CD8-positive, alpha-beta memory T cell (primary cell): ENCODE measurements at places on chromosomes 5 and 9. TPM values are rescaled to one million over a fixed set of nuclear protein-coding genes. Genes with fewer than 3 reads are reported as not detected.

Gene MZB1
- 5.1 TPM for total RNA-seq

Gene SLCO4C1
- 0.11 TPM for total RNA-seq

Gene SLC46A2
- not detected for total RNA-seq

Gene RAB3C
- total RNA-seq = not detected

Gene MCIDAS
- total RNA-seq = not detected

Gene RCL1
- 36.5 TPM for total RNA-seq

Gene ABO
- total RNA-seq = not detected

DNA sequence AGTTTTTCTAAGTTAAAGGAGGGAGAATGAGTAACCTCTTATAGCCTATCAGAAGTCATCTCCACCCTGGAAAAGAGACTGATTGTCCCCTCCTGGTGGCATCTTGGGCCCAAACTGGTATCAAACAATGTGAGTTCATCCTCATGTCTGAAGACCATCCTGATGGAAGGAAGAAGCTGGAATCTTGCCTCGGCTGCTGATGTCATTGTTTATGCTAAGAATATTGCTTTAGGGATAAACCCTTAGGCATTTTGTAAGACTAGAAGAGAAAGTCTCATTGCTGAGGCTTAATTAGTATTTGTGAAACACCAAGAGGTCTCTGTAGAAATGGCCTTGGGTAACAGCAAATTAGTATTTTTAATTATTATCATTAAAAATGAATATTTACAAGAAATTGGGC, 65.7 kb upstream of the KCNN2 start:
- no peak for DNase-seq

- DNase-seq = no peak
These were observed 16.4 kb upstream of the ZBTB34 start for GRCh38 chr9:126844085-126844484.

DNA sequence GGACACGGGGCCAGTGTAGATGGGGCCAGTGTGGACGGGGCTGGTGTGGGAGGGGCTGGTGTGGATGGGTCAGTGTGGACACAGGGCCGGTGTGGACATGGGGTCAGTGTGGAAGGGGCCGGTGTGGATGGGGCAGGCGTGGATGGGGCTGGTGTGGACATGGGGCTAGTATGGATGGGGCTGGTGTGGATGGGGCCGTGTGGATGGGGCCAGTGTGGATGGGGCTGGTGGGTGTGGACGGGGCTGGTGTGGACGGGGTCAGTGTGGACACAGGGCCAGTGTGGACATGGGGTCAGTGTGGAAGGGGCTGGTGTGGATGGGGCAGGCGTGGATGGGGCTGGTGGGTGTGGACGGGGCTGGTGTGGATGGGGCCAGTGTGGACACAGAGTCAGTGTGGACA, 23.8 kb downstream of the SLC9A3 start:
- DNase-seq = no peak

DNA sequence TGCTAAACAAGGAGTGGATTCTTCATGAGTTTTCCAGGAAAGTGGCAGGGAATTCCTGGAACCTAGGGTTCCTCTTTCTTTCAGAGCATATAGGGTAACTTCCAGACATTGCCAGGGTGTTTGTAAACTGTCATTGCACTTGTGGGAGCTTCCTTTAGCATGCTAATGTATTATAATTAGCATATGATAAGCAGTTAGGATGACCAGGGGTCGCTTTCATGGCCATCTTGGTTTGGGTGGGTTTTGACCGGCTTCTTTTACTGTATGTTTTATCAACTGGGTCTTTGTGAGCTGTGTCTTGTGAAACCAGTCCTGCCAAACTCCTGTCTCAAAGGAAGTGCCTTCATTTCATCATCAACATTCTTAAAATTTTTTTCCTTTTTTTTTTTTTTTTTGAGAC, 11.9 kb upstream of the MELK start:
- no peak for DNase-seq

DNA sequence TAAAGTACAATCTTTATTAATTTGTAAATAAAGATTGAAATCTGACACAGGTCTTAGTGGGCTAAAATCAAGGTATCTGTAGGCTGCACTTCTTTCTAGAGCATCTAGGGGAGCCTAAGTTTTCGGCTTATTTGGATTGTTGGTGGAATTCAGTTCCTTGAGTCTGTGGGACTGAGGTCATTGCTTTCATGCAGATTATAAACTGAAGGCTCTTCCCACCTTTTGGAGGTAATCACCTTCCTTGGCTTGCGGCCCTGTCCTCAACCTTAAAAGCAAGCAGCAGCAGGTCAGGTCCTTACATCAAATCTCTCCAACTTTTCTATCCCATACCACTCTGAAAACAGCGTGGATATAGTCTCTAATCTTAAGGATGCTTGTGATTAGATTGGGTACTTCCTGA, 25.9 kb downstream of the MAT2B start:
- no peak for DNase-seq

- no peak for DNase-seq
These were observed 395.7 kb upstream of the ACTBL2 start for GRCh38 chr5:57878301-57878722.

- no peak for DNase-seq
These were observed 65.0 kb downstream of the CEMIP2 start for GRCh38 chr9:71703172-71703872.

DNA sequence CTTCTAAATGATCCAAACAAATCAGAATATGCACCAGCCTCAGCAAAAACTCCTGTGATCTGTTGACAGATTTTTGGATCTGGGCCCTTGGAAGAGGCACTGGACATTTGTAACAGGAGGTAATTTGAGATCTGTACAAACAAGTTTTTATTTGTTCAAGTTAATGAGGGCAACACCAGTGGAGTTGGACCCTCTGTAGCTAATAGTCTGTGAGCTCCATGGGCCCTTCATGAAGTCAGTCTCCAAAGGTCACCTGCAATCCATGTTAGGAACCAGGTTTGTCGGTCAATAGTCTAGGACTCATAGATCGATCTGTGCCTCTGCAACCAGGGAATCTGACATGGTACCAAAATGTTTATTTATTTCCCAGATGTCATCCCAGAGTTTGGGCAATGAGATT, 40.9 kb downstream of the PAM start:
- no peak for DNase-seq

DNA sequence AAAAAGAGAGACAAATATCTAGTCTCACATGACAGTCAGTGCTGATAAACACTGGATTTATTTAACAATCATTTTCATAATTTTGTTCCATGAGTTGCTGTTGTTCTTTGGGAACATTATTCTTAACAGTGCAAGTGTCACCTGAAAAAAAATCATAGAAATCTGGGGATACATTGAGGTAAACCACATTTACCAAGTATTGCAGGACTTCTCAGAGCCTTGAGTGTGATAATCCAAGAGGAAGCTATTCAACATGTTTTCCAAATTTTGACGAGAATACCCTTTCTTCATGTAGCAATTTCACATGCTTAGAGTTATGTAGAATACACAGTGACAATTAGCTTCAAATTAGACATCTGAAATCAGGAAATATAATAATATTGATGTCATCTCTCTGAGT, 108.5 kb downstream of the MEGF10 start:
- DNase-seq = no peak

- no peak for DNase-seq
These were observed 15.6 kb upstream of the SPATA24 start for GRCh38 chr5:139419226-139420192.

DNA sequence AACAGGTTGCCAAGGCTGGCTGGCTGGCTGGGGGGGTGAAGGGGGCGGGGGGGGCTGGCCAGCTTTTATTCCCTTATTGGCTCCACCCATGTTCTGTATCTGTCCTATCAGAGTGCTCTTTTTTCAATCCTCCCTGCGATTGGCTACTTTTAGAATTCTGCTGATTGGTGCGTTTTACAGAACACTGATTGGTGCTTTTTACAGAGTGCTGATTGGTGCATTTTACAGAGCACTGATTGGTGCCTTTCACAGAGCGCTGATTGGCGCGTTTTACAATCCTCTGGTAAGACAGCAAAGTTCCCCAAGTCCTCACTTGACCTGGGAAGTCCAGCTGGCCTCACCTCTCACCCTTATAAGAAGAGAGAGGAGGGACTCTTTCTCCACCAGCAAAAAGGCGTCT, 175.9 kb downstream of the ERCC6L2 start:
- DNase-seq = no peak

- DNase-seq = no peak
These were observed 58.7 kb upstream of the SPATA31C2 start for GRCh38 chr9:88197016-88197415.

GRCh38 chr9:33260372-33260771, 4.1 kb downstream of the BAG1 start:
- DNase-seq = no peak

DNA sequence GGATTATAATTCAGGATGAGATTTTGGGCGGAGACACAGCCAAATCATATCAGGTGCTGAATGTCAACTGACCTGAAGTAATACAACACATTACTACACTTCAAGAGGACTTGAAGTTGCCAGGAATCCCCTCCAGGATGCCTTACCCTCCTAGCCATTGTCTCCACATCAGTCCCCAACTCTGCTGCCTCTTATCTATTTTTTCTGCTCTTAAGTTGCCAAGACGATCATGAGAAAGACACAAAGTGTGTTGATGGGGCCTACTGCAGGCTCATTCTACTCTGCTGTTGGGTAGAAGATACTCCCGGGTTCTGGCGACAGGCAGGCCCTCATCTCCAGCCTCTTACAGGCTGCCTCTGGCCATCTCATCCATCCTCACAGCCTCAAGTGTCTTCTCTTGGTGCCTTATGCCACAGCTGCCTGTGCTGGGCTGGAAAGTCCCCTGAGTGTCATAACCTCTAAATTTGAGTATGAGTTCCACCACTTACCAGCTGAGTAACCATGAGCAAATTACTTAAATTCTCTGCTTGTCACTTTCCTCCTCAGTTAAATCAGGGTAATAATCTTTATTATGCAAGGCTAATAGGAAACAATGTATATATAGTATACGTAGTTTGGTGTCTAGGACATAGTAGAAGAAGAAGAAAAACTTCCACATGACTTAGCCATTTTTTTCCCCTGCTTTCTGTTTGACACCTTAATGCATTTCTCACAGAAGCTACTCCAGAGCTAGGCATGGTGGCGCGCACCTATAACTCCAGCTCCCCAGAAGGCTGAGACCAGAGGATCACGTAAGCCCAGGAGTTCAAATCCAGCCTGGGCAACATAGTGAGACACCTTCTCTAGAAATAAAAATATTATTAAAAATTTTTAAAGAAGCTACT, 73.0 kb upstream of the SNX2 start:
- DNase-seq = no peak

DNA sequence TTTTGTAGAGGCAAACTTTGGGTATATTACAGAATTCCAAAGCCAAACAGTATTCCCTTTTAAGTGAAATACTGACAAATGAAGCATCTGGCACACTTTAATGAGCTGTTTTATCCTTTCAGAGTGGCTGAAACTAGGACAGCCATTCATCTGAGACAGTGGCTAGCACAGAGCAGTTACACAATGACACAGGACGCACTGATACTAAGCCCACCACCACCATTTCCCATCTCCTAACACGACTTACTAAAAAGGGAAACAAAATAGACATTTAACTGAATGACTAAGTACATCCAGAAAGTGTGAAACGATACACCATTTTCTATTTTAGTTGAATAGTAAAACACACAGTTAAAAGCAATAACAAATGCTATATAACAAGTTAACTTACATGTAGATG, 120.4 kb upstream of the RETREG1 start:
- DNase-seq = no peak

GRCh38 chr5:1294206-1294834, 548 bp downstream of the TERT start:
- no peak for DNase-seq

DNA sequence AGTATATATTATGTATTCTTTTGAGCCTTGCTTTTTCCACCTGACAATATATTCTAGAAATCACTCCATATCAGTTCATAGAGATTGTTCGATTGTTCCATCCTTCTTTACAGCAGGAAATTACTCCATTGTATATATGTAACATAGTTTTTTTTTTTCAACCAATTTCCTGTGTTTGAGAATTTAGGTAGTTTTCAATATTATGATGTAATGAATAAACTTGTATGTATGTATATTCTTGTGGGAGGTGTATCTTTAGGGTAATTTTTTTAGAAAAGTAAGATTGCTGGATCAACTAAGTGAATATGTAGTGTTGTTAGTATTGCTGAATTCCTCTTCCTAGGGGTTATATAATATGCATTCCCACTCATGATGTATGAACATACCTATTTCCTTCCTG, 165.9 kb upstream of the PITX1 start:
- no peak for DNase-seq

DNA sequence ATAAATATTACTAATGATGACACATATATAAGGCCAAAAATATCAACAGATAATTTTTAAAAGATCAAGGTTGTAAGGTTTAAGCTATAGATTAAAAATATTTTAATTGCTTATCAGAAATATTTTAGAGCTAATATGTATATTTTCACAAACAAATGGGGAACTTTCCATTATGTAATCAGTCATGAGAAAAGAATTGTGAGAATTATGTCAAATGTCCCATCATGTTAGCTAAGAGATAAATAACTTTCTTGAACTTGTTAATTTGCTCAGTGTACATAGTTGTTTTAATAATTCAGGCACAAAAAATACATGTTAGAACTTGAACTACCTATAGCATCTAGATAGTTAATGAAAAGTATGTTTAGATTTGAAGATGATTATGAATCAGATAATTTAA, 67.7 kb downstream of the SYK start:
- no peak for DNase-seq

GRCh38 chr9:77018969-77019235, 553 bp upstream of the FOXB2 start:
- DNase-seq = no peak

DNA sequence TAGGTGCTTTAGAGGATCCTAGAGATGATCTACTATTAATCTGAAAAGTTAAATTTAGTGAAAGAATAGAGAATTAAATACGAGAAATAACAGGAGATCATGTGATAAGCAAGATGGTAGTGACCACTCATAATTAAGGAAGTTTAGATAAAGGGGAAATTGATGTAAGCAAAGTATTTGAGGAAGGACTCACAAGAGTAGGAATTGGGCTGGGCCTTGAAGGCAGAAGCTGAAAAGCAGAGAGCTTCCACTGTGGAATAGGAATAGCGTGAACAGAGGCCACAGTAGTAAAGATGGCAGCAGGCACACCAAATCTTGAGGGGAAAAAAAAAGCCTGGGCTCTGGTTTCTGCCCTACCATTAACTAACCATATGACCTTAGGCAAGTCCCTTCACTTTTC, 38.0 kb downstream of the KIF24 start:
- DNase-seq = no peak
